CD4-positive, alpha-beta T cell treated with Interleukin-12 subunit alpha and Interleukin-12 subunit beta, for 1 hour (primary cell): ENCODE measurements at places on chromosomes 1 and 21.

GRCh38 chr1:219281831-219282230 lies 108.2 kb downstream of the LYPLAL1 start:
- DNase-seq: no peak

DNA sequence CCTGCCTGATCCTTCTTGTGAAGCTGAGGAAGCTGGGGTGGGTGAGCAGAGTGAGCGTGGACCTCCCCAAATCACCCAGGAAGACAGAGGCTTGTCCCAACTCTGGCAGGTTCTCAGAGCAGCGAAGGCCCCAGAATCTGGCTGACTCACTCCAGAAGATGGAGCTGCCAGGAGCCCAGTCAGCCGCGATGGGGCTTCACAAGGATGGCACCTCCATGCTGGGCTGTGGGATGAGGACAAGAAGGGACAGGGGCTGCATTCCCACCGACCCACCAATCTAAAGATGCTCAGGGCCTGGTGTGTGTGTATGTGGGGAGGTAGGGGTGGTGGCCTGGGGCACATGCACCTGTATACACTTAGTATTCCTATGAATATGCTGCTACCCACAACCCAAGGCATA lies 52.9 kb downstream of the ATP1A1 start:
- DNase-seq: no peak

- no peak for DNase-seq
These were observed 291.9 kb upstream of the USP25 start for GRCh38 chr21:15437883-15438282.

DNA sequence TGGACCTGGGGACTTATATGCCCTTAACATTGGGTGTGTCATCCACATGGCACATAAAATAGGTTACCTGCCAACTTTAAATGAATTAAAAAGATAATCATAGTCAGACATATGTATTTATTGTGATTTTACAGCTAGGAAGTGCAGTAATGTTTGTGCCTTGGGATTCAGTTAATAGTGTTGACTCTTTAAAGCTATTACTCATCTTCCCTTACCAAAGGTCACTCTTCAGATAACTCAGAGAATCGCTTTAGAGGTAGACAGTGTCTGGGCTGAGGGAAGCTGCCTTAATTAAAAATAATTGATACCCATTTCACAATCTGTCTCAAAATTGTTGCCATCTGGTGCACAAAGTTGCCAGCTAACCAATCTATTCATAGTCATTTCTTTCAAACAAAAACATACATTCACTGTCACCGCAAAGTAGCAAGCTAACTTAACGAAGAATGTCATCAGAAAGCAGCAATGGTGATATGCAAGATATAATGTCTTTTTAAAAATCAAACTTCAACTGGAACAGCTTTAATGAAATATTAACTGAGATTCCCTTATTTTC lies 3.0 kb upstream of the KRTAP15-1 start:
- DNase-seq: no peak

- no peak for DNase-seq
These were observed 234.4 kb downstream of the CENPF start for GRCh38 chr1:214837376-214837775.

DNA sequence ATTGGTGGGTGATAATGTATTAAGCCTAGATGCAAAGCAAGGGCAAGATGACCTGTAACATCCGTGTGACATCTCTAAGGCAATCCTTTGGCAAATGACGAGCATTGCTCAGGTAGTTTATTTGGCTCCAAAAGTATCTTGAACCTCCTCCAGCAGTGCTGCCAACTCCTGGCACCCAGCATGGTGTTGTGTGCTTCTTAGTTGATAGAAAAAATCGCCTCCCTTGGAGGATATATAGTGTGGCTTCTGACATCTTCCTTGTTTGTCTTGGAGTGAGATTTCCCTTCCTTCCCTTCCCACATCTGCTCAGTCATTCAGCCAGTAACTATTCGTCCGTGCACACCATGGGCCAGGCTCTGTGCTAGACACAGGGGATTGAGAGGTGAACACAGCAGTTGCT lies 121.8 kb downstream of the TOMM20 start:
- DNase-seq: no peak

- no peak for DNase-seq
These were observed 279.9 kb upstream of the ADAMTS5 start for GRCh38 chr21:27246741-27247140.

DNA sequence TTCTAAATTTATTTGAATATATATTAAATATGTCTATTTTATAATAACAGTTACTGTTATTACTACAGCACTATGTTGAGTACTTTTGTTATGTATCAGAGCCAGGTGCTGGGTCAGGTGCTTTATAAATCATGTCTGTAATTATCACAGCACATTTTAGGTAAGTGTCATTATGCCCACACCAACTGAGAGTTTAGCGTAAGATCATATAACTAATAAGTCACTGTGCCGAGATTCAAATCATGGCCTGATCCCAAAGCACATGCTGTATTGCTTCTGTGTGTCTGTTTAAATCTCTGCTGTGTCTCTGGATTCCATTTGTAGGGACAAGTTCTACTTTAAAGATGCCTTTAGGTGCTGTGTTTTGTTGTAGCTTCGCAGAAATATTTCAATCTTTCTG lies 1.9 kb downstream of the GPSM2 start:
- no peak for DNase-seq

GRCh38 chr1:192133350-192133926 lies 24.8 kb upstream of the RGS18 start:
- no peak for DNase-seq

DNA sequence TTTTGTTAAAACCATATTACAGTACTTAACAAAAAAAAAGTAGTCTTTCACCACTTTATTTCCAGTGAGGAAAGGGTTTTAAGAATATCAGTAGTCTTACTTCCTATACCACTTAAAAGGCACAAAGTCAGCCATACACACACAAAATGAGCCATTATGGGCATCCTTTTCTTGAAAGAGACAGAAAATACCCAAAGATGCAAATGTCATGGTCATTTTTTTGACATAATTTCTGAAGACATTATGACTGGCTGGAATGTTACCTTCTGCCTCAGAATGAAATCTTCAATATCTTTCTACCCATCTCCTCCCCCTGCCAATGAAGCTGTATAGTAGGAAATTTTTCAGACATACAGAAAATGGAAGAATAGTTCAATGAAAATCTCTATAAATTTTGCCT lies 237.7 kb downstream of the SLC45A1 start:
- DNase-seq: no peak

GRCh38 chr1:201022820-201023516 lies 546 bp downstream of the KIF21B start:
- peak; percentile 44 for DNase-seq

DNA sequence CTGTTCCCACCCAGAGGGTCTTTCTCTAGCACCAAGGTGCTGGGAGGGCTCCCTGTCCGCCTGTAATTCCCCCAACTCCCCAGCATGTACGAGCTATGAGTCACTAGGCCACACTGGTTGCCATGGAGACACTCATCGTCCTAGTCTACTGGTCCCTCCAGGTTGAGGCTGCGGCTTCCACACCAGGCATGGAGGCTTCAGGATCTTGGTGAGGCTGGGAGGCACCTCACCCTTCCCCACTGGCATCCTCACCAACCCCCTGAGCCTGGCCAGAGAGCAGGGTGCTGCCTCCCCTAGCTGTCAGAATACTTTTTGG lies 75.6 kb upstream of the KAZN start:
- no peak for DNase-seq

DNA sequence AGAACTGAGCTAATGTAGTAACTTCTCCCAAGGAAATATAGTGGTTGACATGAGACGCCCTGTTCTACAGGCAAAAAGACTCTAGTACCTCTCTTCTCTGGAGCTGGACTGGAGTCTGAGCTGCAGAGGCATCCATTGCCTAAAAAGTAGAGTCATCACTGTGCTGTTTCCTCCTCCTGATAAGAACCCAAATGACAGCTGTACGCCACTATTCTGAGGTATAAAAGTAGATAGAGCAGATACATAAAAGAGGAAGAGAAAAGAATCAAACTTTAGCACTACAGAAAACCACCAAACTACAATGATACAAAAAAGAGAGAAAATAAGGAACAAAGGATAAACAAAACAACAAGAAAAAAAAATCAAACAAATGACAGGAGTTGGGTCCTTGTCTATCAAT lies 1568.8 kb downstream of the PLA2G4A start:
- DNase-seq: no peak

DNA sequence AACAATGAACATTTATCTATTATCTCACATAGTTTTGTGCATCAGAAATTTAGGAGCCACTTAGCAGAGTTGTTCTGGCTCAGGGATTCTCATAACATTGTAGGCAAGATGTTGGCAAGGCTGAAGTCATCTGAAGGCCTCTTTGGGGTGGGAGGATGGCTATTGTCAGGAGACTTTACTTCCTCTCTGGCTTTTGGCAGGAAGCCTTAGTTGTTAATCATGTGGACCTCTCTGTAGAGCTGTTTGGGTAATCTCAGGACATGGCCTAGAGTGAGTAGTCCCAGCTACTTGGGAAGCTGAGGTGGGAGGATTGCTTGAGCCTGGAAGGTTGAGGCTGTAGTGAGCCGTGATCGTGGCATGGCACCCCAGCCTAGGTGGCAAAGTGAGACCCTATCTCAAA lies 40.2 kb downstream of the RASAL2 start:
- DNase-seq: no peak

DNA sequence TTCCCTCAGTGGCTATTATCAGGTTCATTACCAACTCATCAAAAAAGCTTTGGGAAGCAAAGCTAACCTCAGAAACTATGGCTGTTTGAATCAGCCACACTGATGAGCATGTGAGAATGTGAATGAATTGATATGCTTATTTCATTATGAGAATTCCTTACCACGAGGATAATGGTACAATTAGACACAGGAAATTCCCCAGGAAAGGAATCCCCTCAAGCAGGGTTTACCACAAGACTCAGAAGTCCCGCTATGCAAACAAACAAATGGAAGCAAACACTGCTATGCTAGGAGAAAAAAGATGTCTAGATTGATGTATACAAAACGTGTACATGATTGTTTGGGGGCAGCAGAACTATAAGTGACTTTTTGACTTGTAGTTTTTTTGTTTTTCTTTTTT lies 205.0 kb downstream of the HMCN1 start:
- DNase-seq: no peak

GRCh38 chr1:77672374-77672773 lies 10.1 kb downstream of the ZZZ3 start:
- no peak for DNase-seq

- DNase-seq: no peak
These were observed 7.9 kb upstream of the AK5 start for GRCh38 chr1:77273891-77274290.

- DNase-seq: no peak
These were observed at the start of gene CLCA4 for GRCh38 chr1:86546787-86547221. Gene CLCA4, plus strand, starts transcription at chr1:86547078. Its CDS starts 42 bp downstream, at chr1:86547120.

DNA sequence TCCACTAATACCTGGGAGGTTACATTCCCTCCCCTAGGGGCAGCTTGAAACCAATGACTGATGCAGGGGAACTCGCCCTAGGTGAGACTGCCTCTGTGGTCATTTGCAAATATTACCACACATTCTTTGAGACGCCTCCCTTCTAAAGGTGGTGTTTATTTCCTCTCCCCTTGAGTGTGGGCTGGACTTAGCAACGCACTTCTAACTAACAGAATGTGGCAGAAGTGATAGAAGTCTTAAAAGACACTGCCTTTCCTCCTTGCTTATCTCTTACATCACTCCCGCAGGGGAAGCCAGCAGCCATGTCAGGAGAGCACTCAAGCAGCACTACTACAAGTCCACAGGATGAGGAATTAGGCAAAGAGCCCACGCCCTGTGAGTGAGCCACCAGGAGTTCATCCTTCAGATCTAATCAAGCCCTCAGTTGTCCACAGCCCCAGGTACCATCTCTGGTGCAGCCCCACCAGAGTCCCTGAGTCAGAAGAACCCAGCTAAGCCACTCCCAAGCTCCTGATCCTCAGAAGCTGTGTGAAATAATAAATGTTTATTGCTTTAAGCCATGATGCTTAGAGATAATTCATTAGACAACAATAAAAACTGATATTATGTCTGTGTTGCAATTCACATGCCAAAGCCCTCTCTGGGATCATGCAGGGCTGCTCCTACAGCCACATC lies 14.8 kb upstream of the MATN1 start:
- no peak for DNase-seq

GRCh38 chr1:65083263-65083896 lies 64.6 kb upstream of the AK4 start:
- DNase-seq: no peak

- DNase-seq: no peak
These were observed 87.3 kb downstream of the HSF2BP start for GRCh38 chr21:43571976-43572375.

DNA sequence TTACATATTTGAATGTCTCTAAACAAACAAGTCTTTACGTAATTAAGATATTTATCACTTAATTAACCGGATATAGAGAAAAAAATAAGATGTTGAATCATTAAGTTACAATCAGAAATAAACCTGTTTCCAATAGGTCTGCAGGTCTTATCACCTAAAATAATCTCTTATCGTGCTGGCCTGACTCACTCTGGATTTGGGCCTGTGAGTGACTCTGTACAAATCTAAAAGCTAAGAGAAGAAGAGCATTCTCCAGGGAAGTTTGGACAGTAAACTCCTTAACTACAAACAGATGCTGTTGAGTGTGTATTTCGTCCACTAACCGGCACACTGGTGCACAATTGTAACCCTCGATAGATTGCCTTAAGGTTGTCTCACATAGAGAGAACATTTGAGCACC lies 25.3 kb downstream of the CEP104 start:
- no peak for DNase-seq

DNA sequence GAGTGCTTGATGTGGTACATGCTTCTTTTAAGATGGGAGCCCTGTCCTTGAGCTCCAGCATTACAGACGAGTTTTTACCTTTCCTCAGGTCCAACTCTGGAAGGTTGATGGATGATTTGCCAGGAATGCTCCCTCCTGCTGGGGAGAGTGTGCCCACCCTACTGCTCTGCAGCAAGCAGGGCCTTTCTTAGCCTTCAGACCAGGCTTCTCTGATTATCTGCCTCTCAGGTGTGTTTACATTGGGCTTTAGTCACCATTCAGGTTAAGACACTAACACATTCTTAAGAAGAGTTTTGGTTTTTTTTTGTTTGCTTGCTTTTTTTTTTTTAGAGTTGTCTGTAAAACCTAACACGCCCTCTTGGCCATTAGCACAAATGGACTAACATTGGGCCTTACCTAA lies 301.8 kb downstream of the KCNT2 start:
- DNase-seq: no peak

GRCh38 chr1:9375912-9376311 lies 83.2 kb downstream of the SPSB1 start:
- no peak for DNase-seq

DNA sequence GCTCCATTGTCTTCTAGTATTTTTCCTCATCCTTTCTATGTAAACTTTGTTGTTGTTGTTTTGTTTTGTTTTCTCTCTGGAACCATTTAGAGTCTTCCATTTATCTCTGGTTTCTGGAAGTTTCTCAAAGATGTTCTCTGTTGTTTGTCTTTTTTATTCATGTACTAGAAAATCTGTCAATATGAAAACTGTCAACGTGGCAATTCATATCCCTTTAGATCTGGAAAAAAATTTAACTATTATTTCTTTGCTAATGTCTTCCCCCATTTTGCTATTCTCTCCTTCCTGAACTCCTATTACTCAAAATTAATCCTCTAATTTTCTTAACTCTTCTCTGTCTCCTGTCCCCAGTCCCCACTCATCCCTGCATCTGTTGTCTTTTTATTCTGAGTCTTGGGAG lies 55.9 kb upstream of the LRRN2 start:
- no peak for DNase-seq

GRCh38 chr1:110612060-110612745 lies 6.0 kb upstream of the KCNA2 start:
- no peak for DNase-seq

- no peak for DNase-seq
These were observed 13.2 kb upstream of the BCAR3 start for GRCh38 chr1:93694819-93695218.
